Activated CD8-positive, alpha-beta memory T cell treated with anti-CD3 and anti-CD28 coated beads for 1 hour (primary cell): ENCODE measurements at places on chromosomes 2 and 18.

- DNase-seq = no peak
Measured at GRCh38 chr2:74267068-74267467, 68.7 kb downstream of the MTHFD2 start.

DNA sequence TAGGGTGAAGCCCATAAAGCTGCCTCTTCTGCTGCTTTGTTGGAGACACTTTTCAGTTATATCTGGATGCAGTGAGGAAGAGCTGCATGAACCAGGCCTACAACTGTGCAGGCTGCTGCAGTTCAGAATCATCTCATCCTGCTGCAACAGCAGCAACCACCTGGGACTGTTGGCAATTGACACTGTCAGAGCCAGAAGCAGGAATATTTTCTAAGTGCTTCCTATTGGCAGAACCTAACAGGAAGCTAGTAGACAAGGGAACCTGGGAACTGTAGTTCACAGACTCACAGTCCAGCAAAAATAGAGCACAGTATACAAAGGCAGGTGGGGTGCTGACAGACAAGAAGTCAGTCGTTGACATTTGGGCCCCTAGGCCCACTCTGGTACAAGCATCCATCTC is 452.9 kb upstream of the SPRED2 start:
- no peak for DNase-seq

- DNase-seq = no peak
Measured at GRCh38 chr18:26483633-26484032, 64.7 kb downstream of the KCTD1 start.

DNA sequence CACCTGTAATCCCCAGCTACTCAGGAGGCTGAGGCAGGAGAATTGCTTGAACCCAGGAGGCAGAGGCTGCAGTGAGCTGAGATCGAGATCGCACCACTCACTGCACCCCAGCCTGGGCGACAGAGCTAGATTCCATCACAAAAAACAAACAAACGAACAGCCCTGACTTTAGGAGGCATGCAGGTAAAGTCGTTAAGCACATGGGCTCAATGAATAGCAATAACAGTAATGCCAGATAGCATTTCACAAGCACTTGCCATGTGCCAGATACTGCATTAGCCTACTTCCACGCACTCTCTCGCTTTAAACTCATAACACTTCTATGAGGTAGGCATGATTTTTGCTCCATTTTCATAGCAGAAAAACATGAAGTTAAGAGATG is 135.6 kb upstream of the KLHL14 start:
- DNase-seq = no peak

GRCh38 chr2:227592694-227593387 is 5.9 kb upstream of the SCYGR2 start:
- no peak for DNase-seq

DNA sequence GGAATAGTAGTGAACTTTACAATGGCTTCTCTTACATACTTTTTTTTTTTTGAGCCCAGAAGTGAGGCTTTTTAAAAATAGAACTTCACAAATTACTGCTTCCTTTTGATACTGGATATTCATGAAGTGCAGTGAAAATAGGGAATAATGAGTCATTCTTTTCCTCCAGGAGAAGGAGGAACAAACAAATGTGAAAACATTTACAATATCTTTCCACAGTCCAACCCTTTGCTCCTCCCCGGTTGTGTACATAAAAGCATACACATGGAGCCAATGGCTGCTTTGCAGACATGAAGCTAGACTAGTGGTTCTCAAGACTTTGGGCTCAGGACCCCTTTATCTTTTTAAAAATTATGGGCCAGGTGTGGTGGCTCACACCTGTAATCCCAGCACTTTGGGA is 266.9 kb downstream of the GBX2 start:
- DNase-seq = no peak

DNA sequence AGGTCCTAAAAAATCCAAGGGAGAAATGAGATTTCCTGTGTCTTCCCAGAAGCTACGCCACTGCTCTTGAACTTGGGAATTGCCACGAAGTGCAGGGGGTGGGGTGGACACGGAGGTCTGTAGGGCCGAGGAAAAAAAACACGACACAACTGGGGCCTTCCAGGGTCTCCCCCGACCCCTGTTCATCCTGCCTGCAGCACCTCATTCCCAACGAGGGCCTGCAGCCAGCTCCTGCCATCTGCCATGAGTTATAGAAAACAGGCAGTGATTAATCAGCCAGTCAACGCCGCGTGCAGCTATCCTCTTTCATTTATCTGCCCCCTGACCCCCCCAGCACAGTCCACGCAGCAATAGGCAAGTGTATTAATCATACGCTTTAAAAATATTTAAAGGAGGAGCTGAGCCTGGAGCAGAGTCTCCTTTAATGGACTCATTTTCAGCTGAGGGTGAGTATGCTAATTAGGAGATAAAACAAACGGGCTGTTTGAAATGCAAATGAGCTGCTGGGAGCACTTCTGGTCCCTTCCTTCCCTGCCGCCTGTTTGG is 209.9 kb downstream of the TFCP2L1 start:
- DNase-seq = no peak
